ENCODE measurements at places on chromosomes 16 and 17. TPM values are rescaled to one million over a fixed set of nuclear protein-coding genes. Genes with fewer than 3 reads are reported as not detected.

Gene OR1F1
- not detected for total RNA-seq

DNA sequence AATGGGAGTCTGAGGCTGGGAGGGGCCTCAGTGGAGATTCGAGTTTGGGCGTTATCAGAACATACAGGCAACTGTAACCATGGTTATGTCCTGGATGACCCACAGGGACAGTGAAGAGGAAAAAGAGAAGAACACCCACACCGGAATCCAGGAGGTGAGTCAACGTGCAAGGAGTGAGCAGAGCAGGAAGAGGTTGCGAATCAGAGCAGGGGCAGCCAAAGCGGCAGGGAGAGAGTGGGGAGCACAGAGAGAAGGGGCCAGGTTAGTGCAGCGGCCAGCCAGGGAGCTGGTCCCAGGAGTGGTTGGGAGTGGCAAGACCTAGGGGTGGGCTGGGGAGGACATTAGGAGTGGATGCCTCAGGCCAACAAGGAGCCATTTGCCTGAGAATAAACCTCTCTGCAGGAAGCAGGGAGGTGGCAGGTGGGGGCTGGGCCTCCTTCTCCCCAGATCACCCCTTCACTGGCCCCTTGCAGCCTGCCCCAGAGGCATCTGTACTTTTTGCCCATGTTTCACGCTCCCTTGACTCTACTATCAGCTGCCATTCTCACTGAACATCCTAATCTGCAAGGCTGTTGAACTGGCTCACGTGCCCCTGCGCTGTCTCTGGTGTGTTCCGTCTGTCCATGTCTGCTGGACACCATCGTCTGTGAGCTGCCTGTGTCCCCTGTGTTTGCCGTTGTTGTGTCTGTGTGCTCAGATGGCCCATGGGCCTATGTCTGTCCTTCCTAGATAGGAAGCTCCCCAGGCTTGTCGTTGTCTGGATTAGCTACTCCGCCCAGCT is 5.1 kb downstream of the KRT13 start:
- DNase-seq, result peak; percentile 89

- DNase-seq, result no peak
Measured at GRCh38 chr16:49085686-49086085, 196.0 kb downstream of the CBLN1 start.

Gene SMTNL2
- total RNA-seq, result not detected

Gene RBFOX1
- not detected for total RNA-seq

- peak; percentile 53 for DNase-seq
Measured at GRCh38 chr17:67689534-67690177, 28.1 kb upstream of the NOL11 start.

DNA sequence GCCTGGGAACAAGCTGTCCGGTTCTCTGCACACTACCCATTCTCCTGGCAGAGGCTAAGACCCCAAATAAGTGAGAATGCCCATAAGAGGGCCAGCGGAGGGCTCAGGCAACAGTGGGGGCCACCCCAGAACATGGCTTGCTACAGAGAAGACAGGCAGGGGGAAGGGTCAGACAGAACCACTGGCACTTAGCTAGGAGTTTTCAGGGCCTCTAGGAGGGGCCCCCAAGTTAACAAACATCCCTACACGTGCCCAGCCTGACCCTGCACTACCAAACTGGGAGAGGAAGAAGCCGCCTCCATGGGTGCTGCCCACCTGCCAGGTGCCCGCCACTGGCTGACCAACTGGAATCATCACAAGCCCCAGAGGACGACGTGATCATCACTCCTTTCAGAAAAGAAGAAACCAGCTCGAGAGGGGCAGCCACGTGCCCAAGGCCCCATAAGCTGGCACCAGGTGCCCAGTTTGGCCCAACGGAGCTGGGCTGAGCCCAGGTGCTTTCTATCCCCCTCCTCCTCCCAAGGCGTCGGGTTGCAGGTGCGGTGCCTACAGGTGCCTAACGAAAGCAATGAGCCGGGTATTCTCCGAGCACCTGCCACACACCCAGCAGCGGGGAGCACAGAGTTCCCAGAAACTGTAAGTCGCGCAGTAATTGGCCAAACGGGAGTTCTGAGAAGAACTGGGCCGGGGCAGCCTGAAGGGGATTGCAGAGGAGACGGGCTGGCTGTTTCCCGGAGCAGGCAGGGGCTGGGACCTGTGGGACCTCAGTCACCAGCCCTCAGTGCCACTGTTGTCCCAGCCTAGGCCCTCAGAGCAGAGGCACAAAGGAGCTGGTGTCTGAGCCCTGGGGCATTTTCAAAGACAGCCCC is 13.2 kb downstream of the RPH3AL start:
- no peak for DNase-seq

DNA sequence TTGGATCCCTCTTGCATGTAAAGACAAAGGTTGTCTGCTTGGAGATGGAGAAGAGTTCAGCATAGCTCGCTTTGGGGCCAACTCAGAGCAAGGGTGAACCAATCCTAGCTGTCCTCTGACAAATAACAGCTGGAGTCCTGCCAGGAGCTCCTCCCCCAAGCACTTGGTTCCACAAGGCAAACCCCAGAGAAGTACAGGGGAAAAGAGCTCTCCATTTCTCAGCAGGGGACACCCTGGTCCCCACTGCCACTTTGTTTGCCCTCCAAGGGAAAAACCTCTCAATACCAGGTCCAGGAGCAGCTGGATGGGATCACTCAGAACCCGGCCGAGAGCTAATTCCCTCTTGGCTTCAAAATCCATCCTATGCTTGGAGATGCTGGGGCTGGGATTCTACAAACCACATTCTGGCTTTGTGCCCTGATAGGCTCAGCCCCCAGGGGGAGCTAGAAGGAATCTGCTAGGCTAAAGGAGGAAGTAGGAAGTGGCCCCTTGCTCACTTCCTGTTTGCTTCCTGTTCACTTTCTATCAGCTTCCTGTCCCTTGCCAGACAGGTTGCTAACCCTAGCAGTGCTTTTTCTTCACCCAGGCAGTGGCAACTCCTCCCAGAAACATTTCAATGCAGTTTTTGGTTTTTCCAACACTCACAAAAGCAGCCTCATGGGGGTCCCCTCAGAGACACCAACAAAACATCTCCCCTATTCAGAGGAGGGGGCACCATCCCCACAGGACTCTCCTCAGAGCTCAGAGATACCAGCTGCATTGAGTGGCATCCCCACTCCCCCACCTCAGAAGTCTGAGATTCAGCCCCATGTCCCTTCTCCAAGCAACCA is 30.7 kb downstream of the CDRT4 start:
- peak; percentile 9 for DNase-seq

DNA sequence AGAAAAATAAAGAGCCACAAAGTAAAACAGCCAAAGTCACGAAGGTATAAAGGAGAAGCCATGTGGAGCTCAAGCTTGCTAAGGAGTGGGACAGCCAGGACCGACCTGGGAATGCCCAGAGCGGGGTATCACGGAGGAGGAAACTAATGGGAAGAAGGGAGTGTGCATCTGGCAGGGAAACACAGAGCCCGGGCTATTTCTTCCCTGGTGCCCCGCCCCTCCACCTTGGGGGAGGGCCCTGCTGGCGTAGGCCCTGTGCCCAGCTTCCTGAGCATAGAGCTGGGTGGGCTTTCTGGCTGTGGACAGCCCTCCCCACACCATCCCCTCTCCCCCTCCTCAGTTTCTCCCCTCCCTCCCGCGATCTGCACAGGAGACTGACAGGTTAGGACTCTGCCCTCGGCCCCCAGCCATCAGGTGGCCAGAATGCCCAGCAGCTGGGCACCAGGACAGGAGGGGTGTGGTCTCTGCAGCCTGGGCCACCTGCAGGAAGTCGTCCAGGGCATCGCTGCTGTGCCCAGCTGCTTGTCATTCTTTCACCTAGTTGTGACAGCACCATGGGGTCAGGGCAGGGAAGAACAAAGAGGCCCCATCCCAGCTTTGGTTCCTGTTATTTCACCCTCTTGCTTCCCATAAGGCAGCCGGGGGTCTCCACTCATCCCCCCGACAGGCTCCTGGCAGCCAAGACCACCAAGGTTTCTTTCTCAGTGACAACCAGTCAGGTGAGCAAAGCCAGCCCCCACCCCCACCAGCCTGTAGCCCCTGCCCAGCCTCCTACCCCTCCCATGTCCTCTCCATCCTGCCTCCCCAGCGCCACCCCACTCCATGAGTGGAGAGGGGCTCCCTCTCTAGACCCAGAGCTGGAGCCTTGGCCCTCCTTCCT is 7.1 kb upstream of the DCAF7 start:
- no peak for DNase-seq

DNA sequence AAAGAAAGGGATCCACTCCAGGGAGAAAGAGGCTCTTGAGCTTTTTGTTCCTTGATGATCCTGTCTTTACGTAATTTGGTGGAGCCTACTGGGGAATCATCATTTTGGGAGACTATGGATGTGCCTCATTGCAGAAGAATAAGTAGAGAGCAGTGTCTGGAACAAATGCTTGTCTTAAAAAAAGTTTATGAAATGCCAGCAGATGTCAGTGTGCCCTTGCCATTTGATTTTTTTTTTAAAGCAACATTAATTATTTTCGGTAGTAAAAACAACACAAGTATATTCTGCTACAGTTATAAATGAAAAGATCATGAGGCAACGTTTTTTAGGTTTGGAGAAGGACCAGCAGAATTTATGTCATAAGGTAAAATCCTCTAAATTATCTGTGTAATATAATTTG is 934.8 kb upstream of the EEF2KMT start:
- no peak for DNase-seq

DNA sequence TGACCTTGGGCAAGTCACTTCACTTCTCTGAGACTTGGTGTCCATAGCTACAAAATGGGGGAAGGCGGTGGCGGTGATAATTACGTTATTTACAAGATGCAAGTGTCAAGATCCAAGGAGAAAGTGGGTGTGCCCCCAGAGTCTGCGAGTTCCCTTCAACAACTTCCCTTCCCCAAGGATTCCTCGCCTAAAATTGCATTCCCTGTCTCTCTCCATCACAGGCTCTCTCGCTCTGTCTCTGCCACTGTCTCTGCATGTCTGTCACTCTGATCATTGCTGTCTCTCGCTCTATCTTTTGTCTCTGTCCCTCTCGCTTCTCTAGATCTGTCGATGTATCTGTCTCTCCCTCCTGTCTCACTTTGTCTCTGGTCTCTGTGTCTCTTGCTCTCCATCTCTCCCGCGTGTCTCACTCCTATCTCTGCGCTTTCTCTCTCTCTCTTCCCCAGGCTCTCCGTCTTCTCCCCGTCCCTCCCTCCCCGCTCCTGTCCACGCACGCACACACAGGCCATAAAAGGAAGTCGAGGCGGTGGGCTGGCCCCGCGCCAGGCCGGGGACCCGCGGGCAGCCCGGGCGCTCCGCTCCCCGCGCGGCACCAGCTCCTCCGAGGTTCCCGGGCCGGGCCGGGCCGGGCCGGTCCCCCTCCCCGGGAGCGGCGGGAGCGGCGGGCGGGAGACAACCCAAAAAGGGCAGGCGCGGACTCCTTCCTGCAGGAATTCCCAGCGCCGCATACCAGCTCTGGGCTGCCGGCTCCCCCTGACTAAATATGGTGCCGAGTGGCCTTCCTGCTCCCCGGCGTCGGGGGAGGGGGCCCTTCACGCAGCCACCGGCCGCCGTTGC is 1.1 kb upstream of the MYH11 start:
- DNase-seq, result no peak

Data from bronchial epithelial cell (primary cell).